HepG2 (cell line): ENCODE measurements at places on chromosomes 16 and 17.

GRCh38 chr17:66541461-66542128, 239.2 kb downstream of the PRKCA start:
- DNase-seq: no peak
- no peaks in the 10 kb centered on the region for H3K36me3 ChIP-seq
- no peak overlapping the region for H3K27ac ChIP-seq

GRCh38 chr16:12294471-12294870, 317.9 kb downstream of the SNX29 start:
- H3K36me3 ChIP-seq: no peaks in the 10 kb centered on the region
- peaks cover 31% of the 10 kb centered on the region for H3K4me1 ChIP-seq
- no peak overlapping the region for H3K4me3 ChIP-seq
- H3K27ac ChIP-seq: no peak overlapping the region

- peaks cover 28% of the 10 kb centered on the region for H3K36me3 ChIP-seq
- H3K27ac ChIP-seq: no peak overlapping the region
- H3K4me1 ChIP-seq: no peaks in the 10 kb centered on the region
- no peak for DNase-seq
- H3K4me3 ChIP-seq: no peak overlapping the region
These were observed 25.5 kb downstream of the STH start for GRCh38 chr17:46024590-46024989.

GRCh38 chr16:81513204-81514040, 68.8 kb downstream of the CMIP start:
- H3K27ac ChIP-seq: peak overlapping the region; percentile 74
- H3K27me3 ChIP-seq: no peaks in the 10 kb centered on the region
- peaks cover 62% of the 10 kb centered on the region for H3K4me1 ChIP-seq
- H3K4me3 ChIP-seq: no peak overlapping the region

DNA sequence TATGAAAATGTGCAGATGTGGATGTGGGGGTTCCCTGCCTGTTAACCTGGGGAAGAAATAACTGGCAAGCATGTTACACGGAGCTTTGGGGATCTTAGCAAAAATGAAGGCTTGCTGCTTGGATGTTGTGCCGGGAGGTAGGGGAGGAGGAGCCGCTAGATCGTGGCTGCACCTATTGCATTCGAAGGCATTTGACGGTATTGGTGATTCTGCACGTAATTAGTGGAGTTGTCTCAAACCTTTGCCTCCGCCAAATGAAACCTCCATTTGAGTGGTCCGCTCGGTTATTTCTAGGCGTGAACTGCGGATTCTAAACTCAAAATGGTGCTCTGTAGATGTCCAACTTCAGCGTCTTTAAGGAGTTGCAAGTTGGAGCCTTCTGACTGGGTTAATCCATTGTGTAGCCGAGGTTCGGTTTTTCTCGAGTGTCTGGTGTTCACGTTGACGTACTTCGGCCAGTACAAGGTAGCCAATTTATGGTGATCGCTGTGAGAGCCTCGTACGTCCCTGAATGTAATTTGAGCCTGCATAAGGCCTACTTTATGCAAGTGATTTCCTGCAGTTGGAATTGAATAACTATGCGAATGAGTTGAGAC, 1.5 kb downstream of the TNRC6C start:
- no peaks in the 10 kb centered on the region for H3K36me3 ChIP-seq
- no peak overlapping the region for H3K27ac ChIP-seq
- peaks cover 43% of the 10 kb centered on the region for H3K4me1 ChIP-seq
- peaks cover 28% of the 10 kb centered on the region for H3K27me3 ChIP-seq

GRCh38 chr17:74042744-74043486, 160.6 kb upstream of the RPL38 start:
- H3K27me3 ChIP-seq: peaks cover 5% of the 10 kb centered on the region; the same call in 1 of the 2 replicates
- DNase-seq: peak; percentile 23
- no peak overlapping the region for H3K27ac ChIP-seq

GRCh38 chr16:51641191-51641765, 490.2 kb upstream of the SALL1 start:
- H3K27ac ChIP-seq: no peak overlapping the region
- H3K27me3 ChIP-seq: peaks cover 3% of the 10 kb centered on the region; the same call in 1 of the 3 replicates
- no peaks in the 10 kb centered on the region for H3K36me3 ChIP-seq
- H3K4me1 ChIP-seq: no peaks in the 10 kb centered on the region

GRCh38 chr16:3690980-3691720, 26.2 kb downstream of the TRAP1 start:
- peaks cover 22% of the 10 kb centered on the region for H3K36me3 ChIP-seq
- DNase-seq: no peak

DNA sequence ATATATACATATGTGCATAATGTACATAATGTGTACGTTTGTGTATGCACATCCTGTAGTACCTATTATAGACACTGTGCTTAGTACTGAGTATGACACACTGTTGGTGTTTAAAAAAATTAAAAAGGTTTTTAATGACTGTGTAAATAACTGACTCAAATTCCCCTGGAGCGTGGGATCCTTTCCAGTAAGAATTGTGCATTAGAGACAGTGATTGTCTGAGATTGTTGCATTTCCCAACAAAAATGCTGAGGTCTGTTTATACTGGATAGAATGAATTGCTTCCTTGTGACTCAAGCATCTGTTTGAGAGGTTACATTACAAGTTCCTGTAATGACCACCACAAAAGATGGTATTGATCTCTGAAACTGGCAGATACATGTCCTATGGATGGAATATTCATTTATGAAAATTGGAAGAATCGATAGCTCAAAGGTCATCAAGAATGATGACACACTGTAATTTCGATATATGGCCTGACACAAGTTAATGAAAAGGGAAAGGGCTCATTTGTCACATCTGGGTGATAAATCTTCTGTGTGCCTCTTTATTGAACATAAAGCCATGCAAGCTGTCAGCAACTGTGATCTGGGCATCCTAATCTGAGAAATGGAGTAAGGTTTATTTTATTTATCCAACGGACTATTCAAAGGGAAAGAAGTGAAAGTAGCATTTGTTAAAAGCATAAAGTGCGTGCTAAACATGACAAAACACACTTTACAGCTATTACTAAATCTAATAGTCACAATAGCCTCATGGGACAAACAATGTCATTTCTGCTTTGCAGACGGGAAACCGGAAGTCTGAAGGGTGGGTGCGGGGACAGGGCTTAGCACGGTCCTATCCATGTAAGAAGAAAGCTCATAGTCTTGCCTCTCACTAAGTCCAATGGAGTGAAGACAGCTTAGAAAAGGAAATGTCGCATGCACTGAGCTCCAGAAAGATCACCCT, 228.8 kb downstream of the CDH11 start:
- H3K4me3 ChIP-seq: no peak overlapping the region
- no peaks in the 10 kb centered on the region for H3K36me3 ChIP-seq
- H3K27me3 ChIP-seq: no peaks in the 10 kb centered on the region
- DNase-seq: no peak
- H3K27ac ChIP-seq: no peak overlapping the region
- no peaks in the 10 kb centered on the region for H3K4me1 ChIP-seq

DNA sequence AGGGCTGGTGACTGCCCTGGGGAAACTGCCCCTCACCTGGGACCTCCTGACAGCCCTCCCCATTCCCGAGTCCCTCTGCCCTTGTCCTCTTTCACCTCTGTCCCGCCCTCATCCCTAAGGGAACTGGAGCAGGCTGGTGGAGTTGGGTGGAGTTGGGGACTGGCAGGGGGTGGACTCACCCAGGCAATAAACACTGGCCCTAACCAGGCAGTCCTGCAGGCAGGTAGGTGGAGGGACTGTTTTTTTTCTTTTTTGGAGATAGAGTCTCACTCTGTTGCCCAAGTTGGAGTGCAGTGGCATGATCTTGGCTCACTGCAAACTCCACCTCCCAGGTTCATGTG, 11.7 kb downstream of the GCGR start:
- H3K4me1 ChIP-seq: peaks cover 36% of the 10 kb centered on the region
- no peak for DNase-seq
- H3K27me3 ChIP-seq: peaks cover 14% of the 10 kb centered on the region; the same call in 2 of the 3 replicates
- no peaks in the 10 kb centered on the region for H3K36me3 ChIP-seq

- no peak overlapping the region for H3K27ac ChIP-seq
- H3K4me1 ChIP-seq: peaks cover 19% of the 10 kb centered on the region
- peaks cover 72% of the 10 kb centered on the region for H3K27me3 ChIP-seq
- H3K4me3 ChIP-seq: no peak overlapping the region
- H3K36me3 ChIP-seq: no peaks in the 10 kb centered on the region
- no peak for DNase-seq
These were observed 25.0 kb downstream of the WNT3 start for GRCh38 chr17:46793541-46793940.

GRCh38 chr17:39057701-39058206, 90.6 kb upstream of the FBXO47 start:
- no peak overlapping the region for H3K27ac ChIP-seq
- DNase-seq: no peak
- peaks cover 43% of the 10 kb centered on the region for H3K4me1 ChIP-seq
- no peak overlapping the region for H3K4me3 ChIP-seq

- no peak for DNase-seq
- H3K4me3 ChIP-seq: no peak overlapping the region
- peaks cover 58% of the 10 kb centered on the region for H3K27me3 ChIP-seq
- H3K27ac ChIP-seq: no peak overlapping the region
- no peaks in the 10 kb centered on the region for H3K4me1 ChIP-seq
These were observed 22.5 kb upstream of the DYNLL2 start for GRCh38 chr17:58060596-58061191.

DNA sequence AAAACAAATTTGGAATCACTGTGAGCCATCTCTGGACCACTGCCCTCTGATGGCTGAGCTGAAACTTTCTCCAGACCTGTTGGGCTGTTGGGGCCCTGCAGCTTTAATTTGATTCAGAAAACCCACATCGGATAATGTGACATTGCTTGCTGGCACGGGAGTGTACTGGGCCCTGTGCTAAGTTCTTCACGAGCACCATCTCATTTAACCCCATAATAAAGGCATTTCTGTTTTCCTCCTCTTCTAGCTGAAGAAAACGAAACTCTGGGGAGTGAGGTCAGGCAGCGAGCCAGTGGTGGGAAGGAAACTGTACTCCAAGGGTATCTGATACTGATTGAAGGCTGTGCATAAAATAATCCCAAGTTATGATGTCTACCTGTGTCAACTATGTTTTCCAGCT, 34.5 kb upstream of the TNRC6A start:
- no peak for DNase-seq
- H3K36me3 ChIP-seq: no peaks in the 10 kb centered on the region
- peaks cover 8% of the 10 kb centered on the region; the same call in 1 of the 2 replicates for H3K4me1 ChIP-seq
- H3K4me3 ChIP-seq: no peak overlapping the region

DNA sequence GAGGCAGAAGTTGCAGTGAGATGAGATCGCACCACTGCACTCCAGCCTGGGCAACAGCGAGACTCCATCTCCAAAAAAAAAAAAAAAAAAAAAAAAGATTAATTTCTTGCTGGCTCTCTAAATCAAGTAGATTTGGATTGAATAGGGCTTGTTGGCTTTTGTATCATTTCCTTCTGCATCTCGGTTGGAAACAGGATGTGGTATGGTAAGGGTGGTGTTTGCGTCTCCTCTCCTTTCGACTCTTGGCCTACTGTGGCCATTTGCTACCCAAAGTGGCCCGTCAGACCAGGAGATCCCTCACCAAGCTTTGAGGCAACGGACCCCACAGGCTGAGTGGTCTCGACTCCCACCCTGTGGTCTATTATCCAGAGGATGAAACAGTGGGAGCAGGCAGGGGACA, 168.0 kb upstream of the IRX3 start:
- no peak overlapping the region for H3K4me3 ChIP-seq
- no peak for DNase-seq
- no peak overlapping the region for H3K27ac ChIP-seq
- H3K27me3 ChIP-seq: peaks cover 26% of the 10 kb centered on the region; the same call in 1 of the 3 replicates

DNA sequence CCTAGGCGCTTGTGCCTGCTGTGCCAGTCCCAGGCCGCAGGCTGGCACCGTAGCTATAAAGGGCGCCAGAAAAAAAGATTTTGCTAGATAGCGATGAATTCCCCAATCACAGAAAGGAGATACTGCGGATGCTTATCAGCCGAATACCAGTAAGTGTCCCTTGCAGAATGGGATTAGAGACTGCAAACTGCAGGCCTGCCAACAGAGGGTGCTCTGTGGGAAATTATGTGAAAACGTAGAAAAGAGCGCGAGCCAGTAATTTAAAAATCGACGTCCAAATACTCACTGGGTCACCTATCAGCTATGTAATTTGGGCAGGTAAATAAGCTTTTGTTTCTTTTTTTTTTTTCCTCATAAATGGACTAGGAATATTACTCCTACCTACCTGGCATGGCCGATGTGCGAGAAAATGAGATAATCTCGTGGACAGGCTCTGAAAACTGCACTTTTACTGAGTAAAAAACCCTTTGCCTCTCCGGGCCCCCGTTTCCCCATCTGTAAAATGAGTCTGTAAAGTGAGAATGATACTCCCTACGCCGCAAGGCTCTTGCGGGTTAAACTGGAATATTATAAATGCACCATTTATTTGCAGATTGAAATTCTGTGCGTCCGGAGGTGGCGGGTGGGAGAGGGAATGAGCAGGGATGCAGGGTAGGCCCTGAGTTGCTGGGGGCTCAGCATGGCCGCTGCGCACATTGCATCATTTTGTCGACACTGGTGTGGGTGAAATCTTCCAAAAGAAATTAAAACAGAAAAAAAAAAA, 1.2 kb upstream of the COG1 start:
- no peaks in the 10 kb centered on the region; the same call in 2 of the 3 replicates for H3K27me3 ChIP-seq
- H3K4me3 ChIP-seq: peak overlapping the region; percentile 100
- DNase-seq: peak; percentile 77
- H3K36me3 ChIP-seq: peaks cover 3% of the 10 kb centered on the region
- peak overlapping the region; percentile 95 for H3K27ac ChIP-seq

GRCh38 chr17:43611230-43611969, 50.3 kb downstream of the MEOX1 start:
- H3K27me3 ChIP-seq: no peaks in the 10 kb centered on the region
- no peaks in the 10 kb centered on the region for H3K36me3 ChIP-seq
- no peak for DNase-seq
- no peak overlapping the region for H3K27ac ChIP-seq
- no peak overlapping the region for H3K4me3 ChIP-seq
- peaks cover 25% of the 10 kb centered on the region for H3K4me1 ChIP-seq

DNA sequence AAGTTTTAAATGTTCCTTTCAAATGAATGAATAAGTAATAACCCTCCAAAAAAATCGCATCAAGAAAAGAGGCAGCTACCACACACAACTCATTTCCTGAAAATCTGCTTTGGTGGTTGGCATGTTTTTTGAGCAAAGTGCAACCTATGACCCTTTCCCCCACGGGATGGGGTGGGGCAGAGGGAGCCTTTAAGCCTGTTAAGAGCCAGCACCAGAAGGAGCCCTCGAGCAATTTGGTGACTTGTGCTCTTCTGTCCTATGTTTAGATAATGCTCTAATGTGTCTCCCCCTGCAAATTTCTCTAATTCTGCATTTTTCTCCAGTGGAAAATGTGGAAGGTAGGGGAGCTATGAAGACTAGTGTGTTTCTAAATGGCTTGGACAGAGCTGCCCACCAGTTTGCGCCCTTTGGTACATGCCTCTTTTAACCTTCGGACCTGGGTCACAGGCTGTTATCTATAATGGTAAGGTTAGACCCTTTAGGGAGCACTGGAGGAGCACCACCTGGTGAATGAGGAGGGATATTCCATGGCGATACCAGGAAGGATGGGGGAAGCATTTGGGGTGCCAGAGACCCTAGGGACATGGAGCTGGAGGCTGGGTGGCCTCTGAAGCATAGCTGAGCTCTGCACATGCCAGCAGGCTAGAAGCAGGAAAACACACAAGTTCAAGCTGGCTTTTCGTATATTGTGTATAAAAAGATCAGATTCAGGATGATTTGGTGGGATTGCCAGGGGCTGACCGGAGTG, 1.6 kb downstream of the PYCARD start:
- H3K4me3 ChIP-seq: no peak overlapping the region
- DNase-seq: no peak
- peaks cover 4% of the 10 kb centered on the region; the same call in 1 of the 2 replicates for H3K36me3 ChIP-seq
- peaks cover 42% of the 10 kb centered on the region for H3K4me1 ChIP-seq
